Amygdala (tissue), 56 donors: ENCODE measurements at places on chromosomes 11 and 22.

GRCh38 chr11:86627776-86628455 is 44.5 kb downstream of the ME3 start:
- peak; percentile 3 for DNase-seq

DNA sequence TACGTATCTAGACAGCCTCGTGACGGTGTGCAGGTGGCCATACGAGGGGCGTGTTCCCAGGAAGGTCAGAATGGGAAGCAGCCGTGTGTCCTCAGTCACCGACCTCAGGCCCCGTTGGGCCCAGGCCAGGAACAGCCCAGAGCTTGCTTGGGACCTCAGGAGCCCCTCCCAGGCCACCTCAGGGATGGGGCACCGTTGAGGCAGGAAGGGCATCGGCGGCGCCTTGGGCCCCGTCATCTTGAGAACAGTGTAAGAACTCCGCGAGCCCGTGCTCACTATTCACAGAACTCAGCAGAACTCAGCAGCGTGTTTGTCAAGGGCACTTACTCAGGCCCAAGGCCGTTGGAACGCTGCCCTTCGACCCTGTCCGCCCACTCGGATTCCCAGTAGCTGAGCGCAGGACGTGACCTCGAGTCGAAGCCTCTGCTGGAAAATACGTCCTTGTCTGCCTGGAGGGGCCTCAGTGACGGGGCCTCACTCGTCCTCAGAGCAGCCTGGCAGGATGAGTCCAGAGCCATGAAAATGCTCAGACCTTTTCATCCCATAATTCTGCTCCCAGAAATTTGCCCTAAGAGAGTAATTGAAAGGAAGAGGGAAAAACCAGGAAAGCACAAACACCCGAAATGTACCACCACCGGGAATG is 1134.8 kb downstream of the BRD1 start:
- DNase-seq = no peak

DNA sequence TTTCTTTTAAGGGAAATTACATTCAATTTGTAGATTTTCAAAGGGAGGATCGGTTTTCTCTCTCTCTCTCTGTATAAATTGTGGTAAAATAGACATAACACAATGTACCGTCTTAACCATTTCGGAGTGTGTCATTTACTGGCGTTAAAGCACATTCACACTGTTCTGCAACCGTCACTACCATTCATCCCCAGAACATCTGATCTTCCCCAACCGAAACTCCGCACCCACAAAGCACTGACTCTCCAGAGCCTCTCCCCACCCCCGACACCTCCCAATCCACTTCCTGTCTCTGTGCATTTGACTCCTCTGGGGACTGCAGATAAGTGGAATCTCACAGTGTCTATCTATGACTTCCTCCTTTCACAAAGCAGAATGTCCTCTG is 15.9 kb upstream of the GRAMD4 start:
- peak; percentile 23 for DNase-seq

GRCh38 chr22:29661336-29661735 is 57.9 kb downstream of the NF2 start:
- DNase-seq = no peak

- DNase-seq = no peak
Observed at GRCh38 chr11:581342-581741, 5.1 kb downstream of the PHRF1 start.

DNA sequence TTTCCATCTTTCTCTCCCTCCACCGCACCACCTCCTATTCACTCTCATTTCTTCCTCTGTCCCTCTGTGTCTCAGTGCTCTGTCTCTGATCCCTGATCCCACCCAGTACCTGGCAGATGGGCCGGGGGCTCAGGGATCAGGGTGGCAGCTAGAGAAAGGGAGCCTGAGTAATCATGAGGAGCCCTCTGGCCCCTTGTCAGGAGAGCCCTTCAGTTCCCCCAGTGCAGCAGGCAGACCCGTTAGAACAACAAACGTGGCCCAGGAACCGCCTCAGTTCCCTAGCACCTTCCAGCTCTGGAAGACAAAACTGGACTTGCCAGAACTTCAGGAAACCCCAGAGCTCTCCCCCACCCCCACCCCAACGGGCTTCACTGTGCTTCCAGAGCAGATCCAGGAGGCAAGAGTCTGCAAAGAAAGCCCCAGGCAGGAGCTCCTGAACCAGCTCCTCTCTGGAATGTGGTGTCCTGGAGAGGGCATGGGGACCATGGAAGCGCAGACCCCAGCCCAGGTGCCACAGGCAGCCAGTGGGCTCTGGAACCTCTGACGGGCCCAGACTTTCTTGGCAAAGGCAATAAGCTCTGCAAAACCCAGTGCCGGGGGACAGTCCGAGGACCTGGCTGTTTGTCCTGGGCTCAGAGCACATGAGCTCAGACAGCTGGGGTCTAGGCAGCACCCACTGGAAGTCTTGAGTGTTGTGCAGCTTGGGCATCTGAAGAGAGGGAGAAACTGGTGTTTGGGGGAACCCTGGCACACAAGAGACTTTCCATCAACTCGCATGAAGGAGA is 43.2 kb downstream of the LMO1 start:
- DNase-seq = no peak

- DNase-seq = no peak
Observed at GRCh38 chr11:87061766-87062165, 24.0 kb downstream of the TMEM135 start.

GRCh38 chr22:23536821-23537345 is 43.2 kb downstream of the IGLL1 start:
- no peak for DNase-seq

- DNase-seq = no peak
Observed at GRCh38 chr22:49601614-49602321, 225.9 kb downstream of the BRD1 start.

DNA sequence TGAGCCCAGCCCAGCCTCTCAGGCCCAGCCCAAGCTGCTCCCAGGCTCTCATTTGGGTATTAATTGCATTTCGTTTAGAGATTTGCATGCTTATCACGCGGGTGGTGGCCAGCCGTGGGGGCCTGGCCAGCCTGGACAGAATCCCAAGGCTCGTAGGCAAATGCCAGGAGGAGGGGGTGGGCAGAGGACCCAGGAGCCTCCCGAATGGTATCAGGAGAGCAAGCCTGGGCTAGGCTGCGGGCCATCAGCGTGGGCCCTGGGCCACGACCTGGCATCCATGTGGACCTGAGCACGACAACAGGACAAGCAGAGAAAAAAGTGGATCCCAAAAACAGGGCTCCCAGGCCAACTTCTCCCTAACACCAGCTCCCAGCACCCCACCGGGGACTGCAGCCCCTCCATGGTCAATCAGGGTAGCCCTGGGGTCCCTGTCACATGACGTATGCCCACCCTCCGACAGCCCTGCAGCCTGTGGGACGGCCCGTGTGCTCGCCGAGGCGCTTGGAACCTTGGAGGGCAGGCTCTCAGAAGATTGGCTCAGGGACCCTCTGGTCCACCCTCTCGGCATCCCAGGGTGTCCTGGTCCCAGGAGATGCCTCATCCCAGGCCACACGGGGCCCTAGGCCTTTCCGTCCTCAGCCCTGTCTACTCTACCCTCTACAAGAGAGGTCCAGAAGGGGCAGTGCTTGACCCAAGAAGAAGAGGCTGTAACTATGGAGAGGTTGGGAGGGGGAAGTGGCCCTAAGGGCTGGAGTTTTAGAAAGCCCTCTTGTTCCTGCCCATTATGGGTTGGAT is 8.8 kb downstream of the ASCL2 start:
- no peak for DNase-seq

GRCh38 chr22:29710922-29711593 is 8.7 kb upstream of the CABP7 start:
- no peak for DNase-seq

DNA sequence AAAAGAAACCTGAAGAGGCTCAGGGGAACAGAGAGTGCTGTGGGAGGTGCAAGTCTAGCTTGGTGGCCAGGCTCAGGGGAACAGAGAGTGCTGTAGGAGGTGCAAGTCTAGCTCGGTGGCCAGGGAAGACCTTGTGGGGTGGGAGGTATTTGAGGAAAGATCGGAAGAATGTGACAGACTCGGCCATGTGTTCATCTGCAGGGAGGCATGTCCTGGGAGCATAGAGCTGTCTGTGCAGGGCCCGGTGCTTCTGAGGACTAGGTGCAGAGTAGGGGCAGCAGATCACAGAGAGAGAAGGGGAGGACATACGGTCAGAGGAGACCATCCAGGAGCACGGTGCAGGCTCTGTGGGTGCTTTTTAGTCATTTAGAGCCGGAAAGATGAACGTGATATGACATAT is 10.8 kb downstream of the IFITM10 start:
- DNase-seq = no peak

GRCh38 chr11:19013181-19013857 is 47.2 kb downstream of the MRGPRX2 start:
- DNase-seq = no peak

DNA sequence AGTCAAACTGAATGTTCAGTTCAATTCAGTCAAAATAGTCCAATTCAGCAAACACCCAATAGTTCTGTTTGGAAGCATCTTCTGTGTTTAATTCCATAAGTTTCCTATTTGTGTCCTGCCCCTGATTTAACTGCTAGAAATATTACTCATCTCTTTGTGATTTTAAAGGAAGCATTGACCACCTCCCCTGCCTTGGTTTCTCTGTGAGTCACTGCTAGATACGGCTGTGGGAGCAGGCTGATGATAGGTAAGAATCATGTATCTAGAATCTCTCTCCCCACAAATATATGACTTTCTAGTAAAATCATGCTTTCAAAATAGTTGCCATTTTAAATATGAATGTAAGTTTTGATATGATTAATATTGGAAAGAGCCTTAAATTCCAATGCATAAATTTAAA is 888.5 kb downstream of the NTM start:
- DNase-seq = no peak

DNA sequence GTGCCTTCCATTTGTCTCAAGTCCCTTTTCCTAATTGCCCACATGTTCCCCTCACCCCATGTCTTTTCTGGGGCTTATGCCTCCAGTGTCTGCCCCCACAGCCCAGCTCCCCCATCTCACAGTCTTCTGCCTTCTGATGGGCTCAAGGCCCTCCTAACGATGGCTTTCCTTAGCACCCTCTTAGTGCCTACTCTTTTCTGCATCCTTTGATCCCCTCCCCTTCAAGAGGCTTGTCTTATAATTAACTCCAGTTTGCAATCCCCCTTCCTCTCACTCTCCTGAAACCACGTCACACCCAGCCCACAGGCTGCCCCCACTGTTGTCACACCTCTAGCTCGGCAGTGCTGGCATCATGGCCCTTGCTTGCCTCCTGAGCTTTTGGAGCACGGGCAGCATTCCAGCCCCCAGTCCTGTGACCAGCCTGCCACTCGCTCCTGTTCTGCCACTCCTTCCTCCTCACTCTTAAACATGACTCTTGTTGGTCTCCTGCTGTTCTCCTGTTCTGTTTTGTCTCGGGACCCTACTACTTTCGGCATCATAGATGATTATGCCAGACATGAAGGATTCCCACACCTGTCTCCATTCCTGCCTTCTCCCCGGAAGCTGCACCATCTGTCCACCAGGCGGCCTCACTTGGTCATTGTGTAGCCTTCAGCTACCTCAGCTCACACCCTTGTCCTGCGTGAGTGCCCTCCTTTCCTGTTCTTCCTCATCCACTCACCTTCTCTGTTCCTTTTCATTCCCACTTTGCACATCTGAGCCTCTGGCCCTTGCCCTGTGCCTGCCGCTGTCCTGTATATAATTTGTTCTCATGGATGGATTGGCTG is 26.1 kb downstream of the UBE2L3 start:
- DNase-seq = peak; percentile 25

GRCh38 chr11:12706545-12707499 is 32.6 kb downstream of the TEAD1 start:
- no peak for DNase-seq

DNA sequence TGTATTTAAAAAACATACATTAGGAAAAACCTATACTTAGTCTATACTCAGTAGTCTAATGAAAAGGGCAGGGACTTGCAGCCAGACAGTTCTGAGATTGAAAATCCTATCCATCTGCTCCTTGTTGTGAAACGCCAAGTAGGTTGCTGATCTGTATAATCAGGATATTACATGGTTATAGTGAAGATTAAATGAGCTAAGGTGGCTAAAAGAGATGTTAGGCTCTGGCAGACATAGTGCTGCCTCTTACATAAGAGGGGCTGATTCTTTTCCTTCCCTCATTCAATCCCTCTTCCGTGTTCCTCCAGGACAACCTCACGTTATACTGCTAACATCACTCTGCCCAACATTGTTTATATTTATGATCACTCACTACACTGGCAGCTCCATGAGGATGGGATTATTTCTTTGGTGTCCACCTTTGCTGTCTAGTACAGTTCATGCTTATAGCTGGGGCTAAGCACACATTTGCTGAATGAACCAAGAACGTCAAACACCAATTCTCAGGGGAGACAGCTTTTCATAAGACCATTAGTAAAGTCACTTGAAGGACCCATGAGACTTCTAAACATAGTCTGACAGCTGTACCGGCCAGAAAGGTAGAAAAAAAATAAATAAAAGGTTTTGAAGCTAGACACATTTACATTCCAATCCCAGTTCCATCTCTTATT is 46.3 kb downstream of the GAB2 start:
- DNase-seq = no peak

- DNase-seq = no peak
Observed at GRCh38 chr22:32744176-32744959, 57.1 kb upstream of the TIMP3 start.

DNA sequence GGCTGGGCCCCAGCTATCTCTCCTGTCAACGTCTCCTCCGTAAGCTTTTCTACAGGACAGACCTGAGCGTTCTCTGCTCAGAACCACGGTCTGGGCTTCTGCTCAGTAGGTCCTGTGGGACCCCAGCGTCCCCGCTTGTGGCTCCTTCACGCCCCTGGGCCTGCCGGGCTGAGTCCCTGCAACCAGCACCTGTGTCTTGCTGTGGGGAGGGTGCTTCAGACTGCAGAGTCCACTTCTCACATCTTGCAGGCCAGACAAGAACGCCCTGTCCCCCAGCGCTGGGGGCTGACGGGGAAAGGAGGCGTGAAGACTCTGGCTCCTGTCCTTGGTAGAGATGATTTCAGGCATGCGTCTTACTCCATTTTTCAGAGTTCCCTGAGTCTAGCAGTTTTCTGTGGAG is 1480.8 kb downstream of the BRD1 start:
- no peak for DNase-seq

- DNase-seq = no peak
Observed at GRCh38 chr22:34993548-34993947, 72.4 kb upstream of the ISX start.

DNA sequence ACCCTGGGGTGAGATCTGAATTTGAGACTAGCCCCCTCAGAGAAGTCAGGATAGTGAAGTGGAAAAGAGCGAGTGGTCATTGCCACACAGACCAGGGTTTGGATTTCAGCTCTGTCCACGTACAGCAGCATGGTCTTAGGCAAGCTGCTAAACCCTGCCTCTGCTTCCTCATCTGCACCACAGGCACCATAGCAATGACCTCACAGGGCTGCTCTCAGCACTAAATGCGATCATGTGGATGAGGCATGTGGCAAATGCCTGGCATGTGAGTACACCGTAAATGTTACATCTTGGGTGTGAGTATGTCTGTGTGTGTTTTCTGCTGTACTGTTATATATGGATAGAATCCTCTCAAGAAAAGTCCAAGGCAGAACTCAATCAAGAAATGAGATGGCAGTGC is 15.8 kb downstream of the NAV2 start:
- no peak for DNase-seq

DNA sequence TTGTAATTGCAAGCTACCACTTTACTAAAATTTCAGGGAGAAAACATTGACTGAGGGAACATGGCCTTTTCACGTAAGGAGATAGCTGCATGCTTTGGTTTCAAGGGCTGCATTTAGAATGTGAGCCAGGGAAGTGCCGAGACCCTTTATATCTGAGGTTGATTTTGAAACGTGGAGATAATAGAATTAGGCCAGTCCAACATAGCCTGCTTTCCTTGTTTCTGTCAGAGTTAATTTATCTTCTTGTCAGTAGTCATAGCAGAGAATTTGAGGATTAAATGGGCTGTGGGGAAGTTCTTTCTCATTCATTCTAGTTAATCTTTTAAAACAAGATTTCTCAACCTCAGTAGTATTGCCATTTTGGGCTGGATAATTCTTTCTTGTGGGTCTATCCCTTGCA is 12.2 kb downstream of the ALKBH3 start:
- no peak for DNase-seq
